ENCODE measurements at places on chromosomes 13 and 19.

DNA sequence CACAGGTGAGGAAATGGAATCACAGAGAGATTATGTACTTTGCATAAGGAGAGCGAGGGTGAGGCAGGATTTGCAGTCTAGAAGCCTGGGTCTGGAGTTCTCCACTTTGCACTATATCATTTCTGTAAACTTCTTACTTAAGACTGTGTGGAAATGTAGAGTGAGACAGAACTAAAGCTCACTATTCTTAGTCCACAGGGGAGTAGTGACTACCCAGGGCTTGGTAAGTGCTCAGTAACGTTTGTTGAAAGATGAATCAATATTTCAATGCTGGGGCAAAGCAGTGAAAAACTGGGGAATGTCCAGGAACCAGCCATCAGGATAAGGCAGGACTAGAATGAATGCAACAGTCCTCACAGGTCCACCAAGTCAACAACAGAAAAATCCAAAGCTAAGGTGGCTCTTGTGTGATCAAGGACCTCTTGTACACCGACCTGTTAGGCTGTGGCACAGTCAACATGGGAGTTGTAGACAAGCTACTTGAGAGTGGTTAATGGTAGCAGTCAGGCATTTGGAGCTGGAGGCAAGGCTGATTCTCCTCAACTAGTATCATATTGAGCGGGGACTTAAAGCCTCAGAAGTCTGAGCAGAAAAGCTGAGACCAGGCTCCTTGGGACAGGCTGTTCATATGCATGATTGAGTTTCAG, 929 bp upstream of the TNFSF13B start:
- DNase-seq = no peak

- DNase-seq = peak; percentile 86
These were observed 9.5 kb downstream of the GPX4 start for GRCh38 chr19:1113030-1113985.

DNA sequence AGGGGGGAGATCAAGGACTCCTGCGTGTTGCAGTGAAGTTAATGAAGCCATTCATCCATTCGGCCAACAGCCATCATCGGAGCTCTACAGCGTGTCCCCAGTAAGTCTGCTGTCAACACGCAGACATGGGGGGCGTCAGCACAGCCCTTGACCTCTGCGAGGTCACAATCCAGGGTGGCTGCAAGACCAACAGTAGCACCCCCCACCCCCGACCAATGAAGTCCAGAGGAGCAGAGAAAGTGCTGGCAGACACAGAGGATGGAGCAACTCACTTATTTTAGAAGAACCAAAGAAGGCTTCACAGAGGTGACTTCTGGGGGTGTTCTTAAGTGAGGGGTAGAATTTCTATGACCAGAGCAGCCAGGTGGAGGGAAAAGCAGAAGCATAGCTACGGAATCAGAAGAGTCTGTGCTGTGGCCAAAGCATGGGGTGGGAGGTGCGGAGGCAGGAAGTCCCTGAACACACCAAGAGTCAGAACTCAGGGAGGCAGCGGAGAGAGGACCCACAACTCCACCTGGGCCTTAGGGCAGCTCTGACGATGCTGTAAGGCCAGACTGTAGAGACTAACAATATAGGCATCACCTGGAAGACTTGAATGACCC, 185.4 kb downstream of the FOXO1 start:
- peak; percentile 92 for DNase-seq

- DNase-seq = peak; percentile 88
These were observed at the start of gene LYL1 for GRCh38 chr19:13102666-13103580. Gene LYL1, minus strand, starts transcription at chr19:13102858. Its CDS starts 1,687 bp downstream, at chr19:13101171.

DNA sequence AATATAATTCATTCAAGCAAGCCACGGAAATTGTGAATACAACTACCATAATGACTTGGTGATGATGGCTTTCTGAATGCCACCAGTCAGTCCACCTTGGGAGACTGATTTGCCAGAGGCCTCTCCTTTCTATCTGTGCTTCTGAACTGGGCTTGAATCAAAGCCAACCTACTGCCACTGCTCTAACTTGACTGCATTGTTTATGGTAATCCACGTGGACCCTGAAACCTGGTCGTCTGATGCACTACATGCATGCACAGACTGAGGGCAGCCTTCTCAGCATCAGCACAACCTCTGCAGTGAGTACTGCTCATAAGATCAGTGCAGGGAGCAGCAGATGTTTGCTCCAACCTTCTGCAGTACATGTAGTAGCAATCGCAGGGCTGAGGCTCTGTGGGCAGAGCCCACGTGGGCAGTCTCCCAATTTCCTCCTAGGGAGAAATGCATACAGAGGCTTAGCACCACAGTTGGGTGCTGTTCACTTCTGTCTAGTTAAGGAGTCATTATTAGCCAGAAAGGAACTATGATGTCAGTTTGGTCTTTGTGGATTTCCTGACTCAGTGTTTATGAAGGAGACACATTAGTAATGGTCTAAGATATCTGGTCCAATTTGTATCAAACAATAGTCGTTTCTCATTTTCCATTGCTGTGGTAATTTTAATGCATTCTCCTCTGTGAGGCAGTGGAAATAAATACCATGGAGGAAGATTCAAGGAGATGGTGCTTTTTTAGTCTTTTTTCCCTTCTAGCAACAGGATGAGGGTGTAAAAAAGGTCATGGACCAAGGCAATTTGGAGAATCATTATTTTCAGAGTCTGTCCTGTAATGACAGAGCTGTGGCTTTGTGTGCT, 82.5 kb downstream of the AKAP11 start:
- peak; percentile 12 for DNase-seq

DNA sequence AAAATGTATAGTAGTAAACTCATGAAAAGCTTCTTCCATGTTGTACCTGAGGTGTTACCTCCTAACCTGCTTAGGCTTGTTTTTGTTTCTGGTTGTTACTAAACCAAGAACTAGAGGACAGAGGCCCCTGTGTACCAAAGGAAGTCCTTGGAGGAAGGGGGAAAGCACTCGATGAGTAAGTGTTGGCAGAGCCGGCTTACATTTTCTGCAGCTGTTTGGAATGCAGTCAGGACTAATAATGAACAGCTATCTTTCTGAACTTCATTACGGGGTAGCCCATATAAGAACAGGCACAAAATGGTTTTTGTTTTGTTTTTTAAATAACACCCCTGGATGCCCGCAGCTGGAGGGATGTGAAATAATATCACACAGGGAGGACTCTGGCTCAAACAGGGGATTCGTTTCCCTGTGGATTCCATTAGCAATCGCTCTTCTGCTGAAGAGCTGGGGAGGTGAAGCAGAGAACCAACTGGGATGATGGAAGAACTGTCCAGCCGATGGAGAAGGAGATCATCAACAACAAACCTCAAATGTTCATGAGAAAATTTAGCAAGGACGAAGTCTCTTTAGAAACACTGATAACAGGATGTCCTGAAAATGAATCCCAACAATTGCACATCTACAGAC, 214.2 kb upstream of the MAB21L1 start:
- no peak for DNase-seq

DNA sequence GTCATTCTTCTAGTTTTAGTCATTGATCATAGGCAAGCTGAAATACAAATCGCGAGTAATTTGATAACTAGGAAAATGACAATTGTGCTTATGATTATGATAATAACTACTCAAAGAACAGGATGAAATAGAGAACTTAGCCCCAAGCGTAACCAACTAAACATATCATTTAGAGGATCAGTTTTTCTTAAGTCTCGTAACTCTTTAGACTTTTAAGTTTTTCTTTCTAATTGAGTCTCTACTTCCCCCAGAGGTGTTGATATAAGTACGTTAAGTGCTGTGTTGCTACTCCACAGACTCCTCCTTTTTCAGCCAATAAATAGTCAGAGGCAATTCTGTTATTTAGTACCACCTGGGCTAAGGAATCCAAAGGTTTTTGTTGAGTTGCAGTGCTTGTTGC, 96.3 kb downstream of the NHLRC3 start:
- no peak for DNase-seq

DNA sequence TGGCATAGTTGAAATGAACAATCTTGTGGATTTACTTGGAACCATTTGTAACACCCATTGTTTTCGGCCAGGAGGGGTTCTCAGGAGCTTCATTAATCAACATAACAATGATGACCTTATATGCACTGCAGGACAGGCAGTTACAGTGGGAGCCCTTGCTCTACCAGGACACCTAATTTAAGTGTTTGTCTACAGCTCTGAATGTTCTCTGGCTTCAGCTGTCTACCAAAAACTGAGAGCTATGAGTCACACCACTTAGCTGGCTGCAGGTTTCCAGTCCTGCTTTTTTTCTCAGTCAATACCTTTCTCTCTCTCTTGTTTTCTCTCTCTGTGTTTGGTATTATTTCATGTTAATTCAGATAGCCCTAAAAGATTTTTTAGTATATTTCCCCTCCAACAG, 105.4 kb upstream of the MBNL2 start:
- no peak for DNase-seq

DNA sequence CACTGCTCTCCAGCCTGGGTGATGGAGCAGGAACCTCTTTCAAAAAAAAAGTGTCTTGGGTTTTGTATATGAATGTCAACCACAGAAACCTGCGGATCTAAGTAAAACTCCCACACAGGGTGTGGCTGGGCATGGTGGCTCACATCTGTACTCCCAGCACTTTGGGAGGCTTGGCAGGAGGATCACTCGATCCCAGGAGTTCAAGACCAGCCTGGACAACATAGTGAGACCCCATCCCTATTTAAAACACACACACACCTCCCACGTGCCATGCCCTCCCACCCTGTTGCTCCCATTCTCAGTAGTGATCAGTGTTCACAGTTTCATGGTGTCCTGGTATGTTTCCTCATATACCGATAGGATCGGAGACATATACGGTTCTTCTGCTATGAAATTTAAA, 9.2 kb downstream of the TMED1 start:
- DNase-seq = no peak

- no peak for DNase-seq
These were observed 35.2 kb downstream of the SLC25A42 start for GRCh38 chr19:19098703-19099632.

GRCh38 chr19:49676136-49676783, 811 bp upstream of the PRMT1 start:
- peak; percentile 91 for DNase-seq

DNA sequence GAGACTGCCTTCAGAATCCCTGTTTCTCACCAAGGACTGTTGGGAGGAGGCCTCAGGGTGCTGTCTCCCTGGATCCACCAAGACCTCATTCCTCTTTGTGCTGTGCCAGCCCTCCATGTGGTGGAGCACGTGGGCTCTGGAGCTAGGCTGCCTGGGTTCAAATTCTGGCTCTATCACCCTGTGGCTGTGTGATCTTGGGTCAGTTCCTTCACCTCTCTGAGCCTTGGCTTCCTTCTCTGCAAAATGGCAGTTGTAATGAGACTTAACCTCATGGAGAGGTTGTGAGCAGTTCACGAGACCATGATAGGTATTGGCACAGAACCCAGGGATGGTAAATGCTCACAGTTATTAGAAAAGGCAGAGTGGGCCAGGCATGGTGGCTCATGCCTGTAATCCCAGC, 6.4 kb downstream of the PNMA8C start:
- no peak for DNase-seq

- no peak for DNase-seq
These were observed 159.1 kb downstream of the LMO7 start for GRCh38 chr13:75795274-75795673.

DNA sequence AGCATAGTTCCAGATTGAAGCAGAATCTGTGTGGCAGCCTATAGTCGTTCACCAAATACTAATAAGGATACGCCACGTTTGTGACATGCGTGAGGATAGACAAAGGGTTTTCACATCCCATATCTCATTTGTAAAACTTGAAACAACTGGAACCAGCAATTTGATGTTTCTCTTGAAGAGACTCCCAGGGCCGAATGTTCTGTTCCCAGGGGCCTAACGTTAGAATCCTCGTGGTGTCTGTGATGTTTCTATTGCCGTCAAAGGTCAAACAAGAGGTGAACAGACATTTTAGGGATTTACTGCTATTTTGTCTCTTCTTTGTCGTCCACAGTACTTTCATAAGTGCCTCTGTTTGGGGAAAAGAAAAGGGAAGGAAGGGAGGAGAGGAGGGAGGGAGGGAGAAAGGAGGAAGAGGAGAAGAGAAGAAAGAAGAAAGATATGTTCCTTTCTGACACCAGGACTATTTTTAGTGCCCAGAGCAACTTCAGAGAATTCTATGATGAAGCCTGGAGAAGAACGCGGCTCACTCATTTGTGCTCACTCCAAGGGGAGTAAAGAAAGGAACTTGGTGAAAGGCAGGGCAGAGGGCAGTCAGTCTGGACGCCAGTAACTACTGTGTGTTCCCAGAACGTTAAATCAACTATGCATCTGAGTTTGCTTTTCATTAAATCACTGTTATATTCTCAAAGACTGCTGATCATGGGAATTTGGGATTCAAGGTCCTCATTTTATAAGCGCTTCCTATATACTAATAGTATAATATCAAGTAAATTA, 154.5 kb downstream of the DCT start:
- DNase-seq = no peak

GRCh38 chr13:59300355-59301173, 863.2 kb downstream of the DIAPH3 start:
- no peak for DNase-seq

GRCh38 chr19:47226426-47227351, 4.3 kb downstream of the BBC3 start:
- peak; percentile 93 for DNase-seq

DNA sequence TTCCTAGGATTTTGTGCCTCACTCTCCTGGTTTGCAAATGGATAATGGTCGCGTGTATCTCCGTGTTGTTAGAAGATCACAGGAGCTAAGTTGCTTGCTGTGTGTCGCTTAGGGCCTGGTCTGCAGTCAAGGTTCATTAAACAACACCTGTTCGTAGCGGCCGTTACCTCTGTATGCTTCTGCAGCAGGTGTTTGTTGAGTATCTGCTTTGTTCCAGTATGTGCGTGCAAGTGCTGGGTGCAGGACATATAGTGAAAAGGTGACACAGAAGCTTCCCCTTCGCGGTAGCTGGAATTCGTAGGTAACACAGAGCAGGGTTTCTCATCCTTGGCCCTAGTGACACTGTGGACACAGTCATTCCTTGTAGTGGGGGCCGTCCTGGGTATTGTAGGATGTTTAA, 5.4 kb downstream of the MED25 start:
- DNase-seq = peak; percentile 96

- no peak for DNase-seq
These were observed 64.9 kb downstream of the DNAJC3 start for GRCh38 chr13:95741584-95742563.

GRCh38 chr19:12596927-12597548, 13.6 kb downstream of the ZNF490 start:
- no peak for DNase-seq
